Activated CD4-positive, alpha-beta T cell treated with anti-CD3 and anti-CD28 coated beads for 36 hours (primary cell): ENCODE measurements at places on chromosomes 11 and 22.

DNA sequence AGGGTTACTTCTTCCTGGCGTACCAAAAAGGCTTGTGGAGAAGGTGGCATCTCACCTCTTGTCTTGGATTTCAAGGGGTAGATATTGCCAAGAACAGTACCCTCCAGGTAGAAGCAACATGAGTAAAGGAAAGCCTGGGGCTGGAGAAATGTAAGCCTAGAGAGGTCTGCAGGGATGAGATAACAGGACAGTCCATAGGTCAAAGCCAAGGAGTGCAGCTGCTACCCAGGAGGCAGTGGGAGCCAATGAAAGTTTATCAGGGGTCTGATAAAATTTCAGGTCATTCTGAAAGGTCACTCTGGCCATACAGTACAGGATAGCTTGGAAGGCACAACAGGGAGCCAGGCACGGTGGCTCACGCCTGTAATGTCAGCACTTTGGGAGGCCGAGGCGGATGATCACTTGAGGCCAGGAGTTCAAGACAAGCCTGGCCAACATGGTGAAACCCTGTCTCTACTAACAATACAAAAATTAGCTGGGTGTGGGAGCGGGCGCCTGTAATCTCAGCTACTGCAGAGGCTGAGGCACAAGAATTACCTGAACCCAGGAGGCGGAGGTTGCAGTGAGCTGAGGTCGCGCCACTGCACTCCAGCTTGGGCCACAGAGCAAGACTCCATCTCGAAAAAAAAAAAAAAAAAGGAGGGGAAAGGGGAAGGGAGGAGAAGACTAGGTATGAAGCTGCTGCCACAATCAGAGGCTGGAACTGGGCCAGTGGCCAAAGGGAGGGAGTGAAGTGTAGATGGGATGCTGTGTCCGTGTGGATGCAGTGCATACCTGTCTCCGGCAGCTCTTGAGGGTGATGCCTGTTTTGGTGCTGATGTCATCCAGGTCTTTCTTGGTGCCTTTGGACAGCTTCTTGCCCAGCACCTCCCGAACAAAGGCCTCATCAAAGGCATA is 1.2 kb downstream of the FIBP start:
- no peaks in the 10 kb centered on the region for H3K27me3 ChIP-seq
- H3K36me3 ChIP-seq, result peaks cover 34% of the 10 kb centered on the region
- peak overlapping the region; percentile 94 for H3K4me3 ChIP-seq
- DNase-seq, result no peak
- H3K27ac ChIP-seq, result peak overlapping the region; percentile 95

DNA sequence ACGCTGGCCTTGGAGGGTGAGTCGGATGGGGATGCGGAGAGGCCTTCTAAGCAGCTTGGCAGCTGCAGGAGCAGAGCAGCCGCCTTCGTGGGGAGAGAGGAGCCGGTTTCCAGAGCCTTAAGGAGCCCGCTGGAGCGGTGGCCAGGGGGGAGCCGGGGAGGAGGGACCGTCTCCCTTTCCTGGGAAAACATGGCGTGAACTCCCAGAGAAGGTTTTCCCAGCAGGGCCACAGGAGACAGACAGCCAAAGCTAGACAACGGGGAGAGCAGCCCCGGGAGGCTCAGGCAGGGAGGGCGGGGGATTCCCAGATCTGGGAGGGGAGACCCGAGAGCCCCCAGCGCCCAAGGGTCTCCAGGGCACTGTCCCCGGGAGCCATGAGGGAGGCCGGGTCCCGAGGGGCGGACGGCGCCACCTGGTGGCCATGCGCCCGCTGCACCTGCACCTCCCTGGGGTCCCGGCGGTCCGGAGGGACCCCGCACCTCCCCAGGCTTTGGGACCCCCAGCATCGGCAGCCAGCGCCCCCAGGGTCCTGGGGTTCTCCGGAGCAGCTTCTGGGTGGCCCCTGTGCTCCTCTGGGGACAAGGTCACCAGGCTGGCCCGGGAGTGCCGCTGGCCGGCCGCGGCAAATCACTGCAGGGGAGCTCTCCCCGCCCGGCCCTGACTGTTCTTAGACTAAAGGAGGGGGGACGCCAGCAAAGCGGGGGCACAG is 2.4 kb upstream of the SYT8 start:
- DNase-seq, result peak; percentile 81
- H3K4me3 ChIP-seq, result no peak overlapping the region

- H3K27me3 ChIP-seq, result peaks cover 30% of the 10 kb centered on the region
- H3K36me3 ChIP-seq, result no peaks in the 10 kb centered on the region
These were observed 33.1 kb upstream of the PAMR1 start for GRCh38 chr11:35558513-35558912.

GRCh38 chr11:130206141-130206540 is 46.6 kb downstream of the ST14 start:
- H3K4me3 ChIP-seq, result no peak overlapping the region
- no peaks in the 10 kb centered on the region for H3K27me3 ChIP-seq
- no peak for DNase-seq
- H3K36me3 ChIP-seq, result no peaks in the 10 kb centered on the region

GRCh38 chr11:17611049-17611448 is 64.0 kb downstream of the OTOG start:
- no peak overlapping the region for H3K27ac ChIP-seq
- DNase-seq, result no peak
- H3K4me3 ChIP-seq, result no peak overlapping the region

DNA sequence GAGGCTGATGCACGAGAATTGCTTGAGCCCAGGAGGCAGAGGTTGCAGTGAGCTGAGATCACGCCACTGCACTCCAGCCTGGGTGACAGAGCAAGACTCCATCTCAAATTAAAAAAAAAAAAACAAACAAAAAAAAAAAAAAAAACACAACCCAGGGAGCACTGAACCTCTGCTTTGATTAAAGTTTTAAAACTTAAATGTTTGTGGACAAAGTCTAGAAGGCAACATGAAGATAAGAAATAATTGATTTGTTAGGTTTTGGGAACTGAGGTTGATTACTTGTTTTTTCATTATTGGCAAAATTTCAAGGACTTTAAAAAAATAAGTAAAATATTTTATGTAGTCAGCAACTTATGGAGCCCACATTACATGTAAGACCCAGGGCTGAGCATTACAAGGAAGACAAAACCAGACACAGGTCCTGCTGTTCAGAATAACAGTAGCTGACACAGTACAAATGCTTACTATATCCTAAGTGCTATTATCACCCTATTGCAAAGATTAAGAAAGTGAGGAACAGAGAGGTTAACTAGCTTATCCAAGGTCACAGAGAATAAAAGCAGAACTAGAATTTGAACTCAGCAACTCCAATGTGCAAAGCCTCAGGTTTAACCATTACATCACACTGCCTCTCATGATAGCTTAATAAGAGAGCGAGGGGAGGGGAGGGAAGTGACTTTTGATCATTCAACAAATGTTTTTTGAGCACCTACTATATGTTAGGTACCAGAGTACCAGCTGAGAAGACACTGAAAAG is 2.3 kb upstream of the CRY2 start:
- no peak for DNase-seq
- no peaks in the 10 kb centered on the region for H3K36me3 ChIP-seq
- H3K27ac ChIP-seq, result no peak overlapping the region

DNA sequence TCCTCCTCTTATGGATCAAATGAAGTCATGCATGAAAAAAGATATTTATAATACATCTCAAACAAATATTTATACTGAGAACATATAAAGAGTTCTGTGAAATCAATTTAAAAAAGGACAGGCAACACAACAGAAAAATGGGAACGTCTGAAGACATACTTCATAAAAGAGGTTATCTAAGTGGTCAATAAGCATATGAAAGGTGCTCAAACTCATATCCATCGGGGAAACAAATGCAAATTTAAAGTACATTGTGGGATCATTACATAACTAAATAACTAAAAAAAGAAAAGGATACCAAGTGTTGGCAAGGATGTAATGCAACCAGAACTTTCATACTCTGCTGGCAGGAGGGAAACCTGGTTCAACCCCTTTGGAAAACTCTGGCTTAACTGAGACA is 22.3 kb downstream of the TPST2 start:
- H3K4me1 ChIP-seq, result peaks cover 4% of the 10 kb centered on the region
- no peak overlapping the region for H3K27ac ChIP-seq
- no peaks in the 10 kb centered on the region for H3K27me3 ChIP-seq
- no peak overlapping the region for H3K4me3 ChIP-seq
- no peak for DNase-seq

- no peak overlapping the region for H3K27ac ChIP-seq
- no peak for DNase-seq
- peaks cover 11% of the 10 kb centered on the region for H3K36me3 ChIP-seq
- H3K4me3 ChIP-seq, result no peak overlapping the region
These were observed 35.6 kb downstream of the MARK2 start for GRCh38 chr11:63874511-63874910.

DNA sequence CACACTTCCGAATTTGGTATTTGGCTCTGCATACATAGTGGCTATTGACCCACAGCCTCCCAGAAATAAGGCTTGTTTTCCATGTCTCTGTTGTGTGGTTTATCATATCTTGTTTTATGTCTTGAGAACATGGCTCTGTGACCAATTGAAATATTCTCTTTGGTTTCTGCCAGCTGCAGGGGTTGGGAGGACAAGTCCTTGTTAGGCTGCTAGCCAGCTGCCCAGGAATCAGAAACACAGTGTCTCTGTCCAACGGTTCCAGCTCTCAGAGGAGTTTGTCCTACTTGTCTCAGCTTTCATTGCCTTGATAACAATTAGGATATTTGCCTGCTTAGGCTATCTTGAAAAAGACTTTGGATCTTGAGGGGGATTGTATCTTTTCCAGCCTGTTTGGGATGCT is 6.0 kb upstream of the SLC7A4 start:
- H3K27me3 ChIP-seq, result peaks cover 12% of the 10 kb centered on the region
- no peak overlapping the region for H3K27ac ChIP-seq
- DNase-seq, result no peak
- no peaks in the 10 kb centered on the region for H3K36me3 ChIP-seq
- H3K4me3 ChIP-seq, result no peak overlapping the region

- no peaks in the 10 kb centered on the region for H3K36me3 ChIP-seq
- no peak for DNase-seq
- no peak overlapping the region for H3K27ac ChIP-seq
These were observed 76.1 kb downstream of the PRR5L start for GRCh38 chr11:36372101-36372771.

GRCh38 chr11:2645779-2646118 is 54.0 kb downstream of the KCNQ1OT1 start:
- peaks cover 66% of the 10 kb centered on the region for H3K36me3 ChIP-seq
- H3K27me3 ChIP-seq, result no peaks in the 10 kb centered on the region
- no peak overlapping the region for H3K27ac ChIP-seq

DNA sequence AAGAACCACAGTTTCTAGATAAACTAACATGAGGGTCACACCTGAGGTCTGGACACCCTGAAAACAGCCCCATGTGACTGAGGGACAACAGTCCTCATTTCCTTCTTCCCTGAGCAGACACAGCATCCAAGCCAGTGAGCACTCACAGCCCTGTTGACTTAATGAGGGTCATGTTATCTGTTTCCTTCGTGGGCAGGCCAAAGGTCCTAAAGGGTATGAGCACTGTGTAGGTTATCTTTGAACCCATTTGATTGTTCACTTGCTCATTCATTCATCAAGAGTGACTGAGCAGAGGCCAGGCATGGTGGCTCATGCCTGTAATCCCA is 170.7 kb upstream of the B3GAT1 start:
- no peak overlapping the region for H3K27ac ChIP-seq
- no peak overlapping the region for H3K4me3 ChIP-seq
- peaks cover 9% of the 10 kb centered on the region for H3K27me3 ChIP-seq
- H3K4me1 ChIP-seq, result peaks cover 5% of the 10 kb centered on the region
- DNase-seq, result no peak

DNA sequence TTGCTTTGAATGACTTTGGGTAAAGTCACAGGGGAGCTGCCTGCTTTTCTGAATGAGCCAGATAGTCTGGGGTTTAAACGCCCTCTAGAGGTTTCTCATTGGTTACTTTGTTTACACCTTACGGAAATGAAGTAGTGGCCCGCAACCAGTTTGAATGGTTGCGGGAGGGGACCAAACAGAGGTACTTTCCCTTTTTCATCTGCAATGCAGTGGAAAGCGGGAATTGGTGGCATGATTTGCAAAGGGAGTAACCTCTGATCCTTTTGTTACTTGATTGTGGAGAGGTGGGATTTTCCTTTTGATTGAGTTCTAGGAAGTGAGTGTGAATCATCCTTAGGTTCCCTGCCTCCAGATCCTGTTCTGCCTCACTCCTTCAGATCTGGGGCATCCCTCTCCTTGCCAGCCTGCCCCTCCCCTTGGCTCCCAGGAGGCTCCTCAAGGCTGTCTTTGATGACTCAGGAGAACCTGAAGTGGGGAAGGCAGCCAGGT is 15.9 kb upstream of the GLYATL1 start:
- H3K4me1 ChIP-seq, result peaks cover 24% of the 10 kb centered on the region
- H3K27ac ChIP-seq, result no peak overlapping the region
- peak; percentile 50 for DNase-seq
- H3K4me3 ChIP-seq, result no peak overlapping the region
- H3K36me3 ChIP-seq, result no peaks in the 10 kb centered on the region

DNA sequence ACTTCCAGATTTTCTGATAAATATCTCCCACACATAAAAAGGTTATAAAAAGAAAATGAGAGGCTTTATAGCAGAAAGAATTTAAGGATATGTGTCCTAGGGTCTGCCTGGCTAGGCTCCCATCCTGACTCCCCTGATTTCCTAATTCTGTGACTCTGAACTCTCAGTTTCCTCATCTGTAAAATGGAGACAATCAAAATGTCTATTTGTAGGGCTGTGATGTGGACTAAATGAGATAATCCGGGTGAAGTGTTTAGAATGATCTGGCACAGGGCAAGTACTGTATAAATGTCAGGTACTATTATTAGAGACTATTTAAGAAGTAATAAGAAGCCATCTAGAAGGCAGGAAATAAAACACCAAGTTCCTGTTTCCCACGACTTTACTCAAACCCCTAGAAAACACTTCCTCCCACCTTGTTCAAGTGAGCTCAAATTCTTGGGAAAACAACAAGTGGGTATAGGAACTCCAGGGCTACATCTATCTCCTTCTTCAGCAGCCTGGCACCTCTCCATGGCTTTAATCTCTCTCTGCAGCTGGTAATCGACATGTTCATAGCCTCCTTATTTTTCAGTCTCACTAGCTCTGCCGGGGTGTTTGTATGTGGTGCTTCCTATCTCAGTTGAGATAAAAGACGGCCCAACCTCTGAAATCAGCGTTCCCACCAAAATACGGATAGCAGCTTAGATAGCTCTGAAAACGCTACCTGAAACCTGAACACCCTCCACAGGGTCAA is 6.7 kb downstream of the ASCC2 start:
- H3K4me1 ChIP-seq, result peaks cover 9% of the 10 kb centered on the region
- H3K27me3 ChIP-seq, result no peaks in the 10 kb centered on the region
- DNase-seq, result no peak
- no peak overlapping the region for H3K27ac ChIP-seq
- H3K4me3 ChIP-seq, result no peak overlapping the region
- H3K36me3 ChIP-seq, result peaks cover 44% of the 10 kb centered on the region
